ENCODE measurements at places on chromosomes 4 and X.

GRCh38 chr4:57117491-57117890 is 7.3 kb upstream of the IGFBP7 start:
- no peak for DNase-seq

DNA sequence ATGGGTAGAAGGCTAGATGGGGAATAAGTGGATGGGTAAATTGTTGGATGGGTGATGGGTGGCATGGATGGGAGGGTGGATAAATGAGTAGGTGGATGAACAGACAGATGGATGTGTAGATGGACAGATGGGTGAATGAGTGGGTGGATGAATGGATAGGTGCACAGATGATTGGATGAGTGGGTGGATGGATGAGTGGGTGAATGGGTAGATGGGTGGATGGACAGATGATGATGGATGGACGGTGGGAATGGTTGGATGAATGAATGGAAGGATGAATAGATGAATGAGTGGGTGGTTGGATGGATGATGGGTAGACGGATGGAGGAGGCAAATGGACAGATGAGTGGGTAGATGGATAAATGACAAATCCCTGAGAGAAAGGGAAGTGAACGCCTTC is 68.3 kb downstream of the EVC2 start:
- no peak for DNase-seq

- peak; percentile 88 for DNase-seq
These were observed 66.7 kb upstream of the MTNR1A start for GRCh38 chr4:186621959-186622553.

DNA sequence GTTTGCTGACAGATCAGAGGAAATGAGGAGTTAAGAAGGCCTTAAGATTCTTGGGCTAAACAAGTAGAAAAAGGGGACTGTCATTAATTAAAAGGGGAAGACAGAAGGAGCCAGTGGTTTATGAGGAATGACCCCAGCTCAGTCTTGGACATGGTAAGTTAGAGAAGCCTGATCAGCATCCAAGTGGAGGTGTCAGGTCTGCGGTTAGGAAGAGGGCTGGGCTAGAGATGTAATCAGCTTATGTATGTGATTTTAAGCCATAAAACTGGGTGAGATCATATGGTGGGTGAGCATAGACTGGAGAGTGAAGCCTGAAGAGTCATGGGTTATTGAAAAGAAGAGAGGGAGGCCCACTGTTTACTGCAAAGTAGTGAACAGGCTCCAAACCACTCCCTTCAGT is 246.1 kb downstream of the NR3C2 start:
- no peak for DNase-seq

DNA sequence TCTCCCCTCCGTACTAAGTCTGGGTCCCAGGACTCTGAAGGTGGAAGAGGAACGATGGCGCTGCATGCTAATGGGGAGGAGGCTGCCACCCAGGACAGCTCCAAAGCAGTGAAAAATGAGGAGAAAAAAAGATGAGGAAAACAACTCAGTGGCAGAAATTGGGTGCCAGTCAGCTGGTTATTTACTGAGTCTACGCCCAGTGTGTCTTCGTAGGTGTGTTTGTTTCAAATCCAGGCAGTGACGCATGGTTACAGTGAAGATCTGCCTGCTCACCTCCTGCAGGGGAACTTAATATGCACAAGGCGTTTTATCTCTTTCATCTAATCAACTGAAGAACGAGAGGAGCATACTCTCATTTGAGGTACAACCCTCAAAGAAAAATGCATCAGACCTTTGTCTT is 70.9 kb upstream of the FBXW7 start:
- no peak for DNase-seq

All from mesenchymal stem cell (in vitro differentiated cells and primary cell).